ENCODE measurements at places on chromosomes 5 and 9. TPM values are rescaled to one million over a fixed set of nuclear protein-coding genes. Genes with fewer than 3 reads are reported as not detected.

- DNase-seq, result no peak
Observed at GRCh38 chr9:133612816-133613215, 3.6 kb upstream of the FAM163B start.

Gene NPM1
- 1,914 TPM for total RNA-seq

- no peak for DNase-seq
Observed at GRCh38 chr9:120892748-120893610, 16.0 kb upstream of the PHF19 start.

DNA sequence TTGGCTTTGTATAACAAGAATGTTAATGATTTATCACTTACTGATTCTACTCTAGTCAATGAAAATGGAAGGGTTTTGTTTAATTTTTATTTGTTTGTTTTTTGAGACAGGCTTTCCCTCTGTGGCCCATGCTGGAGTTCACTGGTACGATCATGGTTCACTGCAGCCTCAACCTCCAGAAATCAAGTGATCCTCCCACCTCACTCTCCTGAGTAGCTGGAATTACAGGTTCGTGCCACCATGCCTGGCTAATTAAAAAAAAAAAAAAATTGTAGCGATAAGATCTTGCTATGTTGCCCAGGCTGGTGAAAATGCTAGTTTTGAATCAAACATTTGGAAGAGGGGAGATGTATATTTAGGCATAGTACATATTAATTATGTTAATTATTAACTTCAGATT lies 209.4 kb downstream of the NFIB start:
- no peak for DNase-seq

DNA sequence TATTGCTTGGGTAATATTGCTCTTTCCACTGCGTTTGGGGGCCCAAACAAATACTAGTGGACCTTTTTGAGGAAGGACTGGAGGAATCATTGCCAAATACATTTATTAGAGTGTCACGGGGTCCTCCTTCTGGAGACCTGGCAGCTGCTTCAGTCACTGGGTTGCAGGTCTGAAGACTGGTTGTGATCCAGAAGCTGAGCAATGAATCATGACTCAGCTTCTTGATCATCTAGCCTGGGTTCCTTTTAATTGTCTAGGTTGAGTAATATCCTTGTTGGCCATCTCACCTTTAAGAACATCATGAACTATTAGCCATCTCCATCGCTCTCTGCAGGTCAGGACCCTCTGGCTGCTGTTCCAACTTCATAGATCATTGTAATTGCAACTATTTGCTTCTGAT lies 15.4 kb upstream of the UBAP1 start:
- no peak for DNase-seq

Gene PRR7
- total RNA-seq, result 0.93 TPM

DNA sequence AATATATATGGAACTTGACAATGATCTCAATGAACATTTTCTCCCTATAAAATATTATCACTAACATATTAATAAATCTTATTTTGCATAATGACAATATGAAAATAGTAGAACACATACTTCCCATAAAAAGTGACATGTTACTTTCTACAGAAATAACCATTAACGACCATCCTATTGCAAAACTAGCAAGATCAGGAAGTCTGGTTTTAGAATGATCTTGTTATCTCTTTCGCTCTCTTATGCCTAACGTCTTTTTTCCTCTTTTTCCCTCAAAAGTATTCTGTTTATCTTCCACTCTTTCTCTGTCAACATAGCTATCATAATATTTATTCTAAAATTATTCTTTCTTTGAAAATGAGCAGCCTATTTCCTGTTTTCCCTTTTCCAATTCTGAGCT lies 21.6 kb upstream of the C5orf46 start:
- DNase-seq, result no peak

- DNase-seq, result peak; percentile 32
Observed at GRCh38 chr9:133864011-133864410, 125.9 kb upstream of the SARDH start.

Gene PLPP7
- total RNA-seq, result 52.4 TPM

Gene GMCL2
- not detected for total RNA-seq

Gene RUSC2
- 33.7 TPM for total RNA-seq

GRCh38 chr5:169052207-169052606 lies 248.7 kb downstream of the SLIT3 start:
- peak; percentile 14 for DNase-seq

GRCh38 chr9:95095641-95096355 lies 221.7 kb downstream of the FANCC start:
- DNase-seq, result no peak

Gene SV2C
- under 0.01 TPM for total RNA-seq

Gene RAD23B
- 62.5 TPM for total RNA-seq

Gene AMBP
- total RNA-seq, result 0.58 TPM

- DNase-seq, result no peak
Observed at GRCh38 chr5:143934821-143935220, 122.9 kb downstream of the HMHB1 start.

- no peak for DNase-seq
Observed at GRCh38 chr9:117392992-117393391, 21.9 kb downstream of the ASTN2 start.

Gene SHOC1
- total RNA-seq, result not detected

DNA sequence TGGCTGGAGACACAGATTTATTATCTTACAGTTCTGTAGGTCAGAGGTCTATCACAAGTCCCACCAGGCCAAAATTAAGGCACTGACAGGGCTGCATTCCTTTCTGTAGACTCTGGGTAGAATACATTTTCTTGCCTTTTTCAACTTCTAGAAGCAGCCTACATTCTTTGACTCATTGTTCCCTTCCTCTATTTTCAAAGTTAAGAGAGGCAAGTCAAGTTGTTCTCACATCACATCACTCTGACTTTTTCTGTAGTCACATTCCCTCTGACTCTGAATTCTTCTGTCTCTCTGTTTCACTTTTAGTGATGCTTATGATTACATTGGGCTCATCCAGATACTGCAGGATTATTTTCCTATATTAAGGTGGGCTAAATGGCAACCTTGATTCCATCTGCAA lies 119.0 kb downstream of the MELK start:
- no peak for DNase-seq

- DNase-seq, result no peak
Observed at GRCh38 chr5:159504106-159504856, 174.0 kb upstream of the IL12B start.

Gene DMGDH
- 2.0 TPM for total RNA-seq

DNA sequence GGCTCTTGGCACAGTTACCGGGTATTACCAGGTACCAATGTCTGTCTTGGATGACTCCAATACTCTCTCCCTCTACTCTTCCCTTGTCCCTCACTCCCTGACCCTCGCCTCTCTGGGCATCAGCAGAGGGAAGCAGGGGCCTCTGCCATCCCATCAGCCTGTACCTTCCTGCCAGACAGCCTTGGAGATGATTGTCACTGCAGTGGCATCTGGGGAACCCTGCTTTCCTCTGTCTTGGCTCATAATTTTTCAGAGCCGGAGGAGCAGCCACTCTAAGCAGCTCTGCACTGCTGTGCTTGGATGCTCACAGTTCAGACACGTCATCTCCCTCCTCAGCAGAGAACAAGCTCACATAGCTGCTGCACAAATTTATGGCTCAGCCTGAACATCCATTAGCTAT lies 274.1 kb downstream of the SMARCA2 start:
- peak; percentile 32 for DNase-seq

Gene RMI1
- total RNA-seq, result 5.8 TPM

Gene SPAAR
- total RNA-seq, result 0.89 TPM

DNA sequence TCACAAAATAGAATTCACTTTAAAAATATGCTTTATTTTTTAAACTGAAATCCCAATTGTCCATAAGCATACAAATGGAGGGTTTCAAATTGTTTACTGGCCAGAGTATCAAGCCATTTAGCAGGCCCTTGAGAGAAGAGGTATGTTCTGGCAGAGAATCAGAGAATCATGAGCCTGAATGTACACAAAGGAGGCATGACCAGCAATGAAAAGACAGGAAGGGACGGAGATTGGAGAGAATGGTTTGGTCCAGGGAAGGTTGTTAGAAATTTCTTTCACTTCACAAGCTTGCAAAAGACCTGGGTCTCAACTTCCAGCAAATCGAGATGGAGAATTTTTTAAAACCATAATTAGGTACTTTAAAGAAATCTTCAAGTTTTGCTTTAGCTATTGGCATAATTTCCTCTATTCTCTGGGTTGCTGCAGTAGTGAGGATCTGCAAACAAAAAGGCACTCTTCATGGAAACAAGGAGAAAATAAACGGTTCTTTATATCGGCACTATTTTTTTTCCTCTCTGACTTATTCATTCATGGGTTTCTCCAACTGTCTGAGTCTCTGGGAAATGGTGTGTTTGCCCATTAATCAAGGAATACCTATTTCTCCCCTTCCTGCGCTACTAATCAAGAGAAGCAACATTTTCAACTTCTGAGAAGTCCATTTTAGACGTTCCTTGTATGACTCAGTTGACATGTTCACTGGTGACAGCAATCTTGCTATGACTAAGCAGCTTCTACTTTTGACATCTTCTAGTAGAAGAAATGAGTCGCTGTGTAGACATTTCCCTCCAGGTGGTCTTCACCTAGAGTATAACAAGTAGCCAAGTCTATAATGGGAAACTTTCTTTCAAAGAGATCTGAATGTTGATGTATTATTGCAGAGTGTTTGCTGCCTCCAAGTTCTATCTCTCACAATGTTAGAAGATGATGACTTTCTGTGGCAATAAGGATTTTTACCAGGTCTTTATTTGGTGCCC lies 23.1 kb upstream of the ERCC6L2 start:
- DNase-seq, result peak; percentile 48

GRCh38 chr5:132013006-132013689 lies 1.7 kb upstream of the ACSL6 start:
- DNase-seq, result peak; percentile 31

GRCh38 chr9:89781838-89782540 lies 177.2 kb downstream of the GADD45G start:
- peak; percentile 39 for DNase-seq
